ENCODE measurements at places on chromosomes 4 and X.
A peak's percentile ranks its signal among the peaks of the same experiment; 100 is the strongest.

GRCh38 chrX:9770319-9770718 lies 4.7 kb upstream of the GPR143 start:
- no peak for DNase-seq

DNA sequence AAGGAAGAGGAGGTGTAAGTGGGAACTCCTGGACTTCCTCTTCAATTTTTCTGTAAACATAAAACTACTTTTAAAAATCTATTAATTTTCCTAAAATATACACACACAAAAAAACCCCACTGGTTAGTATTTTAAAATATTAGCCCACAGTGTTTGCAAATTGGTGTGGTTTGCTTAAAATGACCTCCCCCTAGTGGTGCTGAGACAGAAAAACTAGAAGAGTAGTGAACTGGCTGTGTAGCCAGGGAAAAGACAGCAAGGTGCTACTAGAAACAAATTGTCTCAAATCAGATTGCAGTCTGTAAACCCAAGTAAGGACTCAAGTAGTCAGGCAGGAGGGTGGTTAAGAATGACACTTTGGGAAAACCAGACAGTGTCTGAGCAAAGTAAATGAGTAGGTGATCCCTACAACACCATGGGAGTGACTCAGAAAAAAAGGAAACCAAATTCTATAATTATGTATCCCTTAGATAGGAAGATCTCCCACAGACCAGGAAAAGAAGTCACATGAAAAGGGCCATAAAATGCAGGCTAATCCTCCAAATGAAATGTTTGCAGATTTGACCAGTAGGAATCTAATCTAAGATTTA lies 26.0 kb downstream of the AMTN start:
- DNase-seq: no peak

DNA sequence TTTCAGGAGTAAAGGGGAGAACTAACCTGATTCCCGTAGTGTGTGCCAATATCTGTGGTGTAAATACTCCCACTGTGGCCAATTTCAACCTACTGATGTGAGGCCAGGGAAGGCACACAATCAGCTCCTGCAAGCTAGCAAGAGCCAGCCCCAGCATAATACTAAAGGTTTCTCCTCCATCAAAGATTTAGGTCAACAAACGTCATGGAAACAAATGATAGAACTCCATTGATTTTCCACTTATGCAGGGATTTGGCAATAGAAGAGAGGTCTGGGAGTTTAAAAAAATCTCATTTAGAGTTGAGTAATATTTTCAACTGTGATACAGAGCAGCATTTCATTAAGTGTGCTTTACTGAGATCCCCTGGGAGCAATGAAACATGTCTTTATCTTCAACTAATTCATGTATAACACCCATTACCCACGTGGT lies 15.8 kb upstream of the VEGFD start:
- no peak for DNase-seq

DNA sequence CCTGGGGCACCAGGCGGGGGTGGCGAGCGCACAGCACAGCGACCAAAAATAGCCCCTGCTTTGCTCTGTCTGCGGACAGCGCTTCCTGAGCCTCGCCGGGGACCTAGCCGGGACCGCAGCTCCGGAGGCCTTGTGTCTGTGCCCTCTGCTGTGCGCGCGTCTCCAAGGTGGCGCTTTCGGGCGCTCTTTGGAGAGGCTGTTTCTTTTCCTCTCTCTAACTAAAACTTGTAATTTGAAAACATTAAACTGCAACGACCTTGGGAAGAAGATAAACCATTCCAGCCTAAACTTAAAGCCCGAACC lies 3.4 kb downstream of the ARX start:
- DNase-seq: no peak

DNA sequence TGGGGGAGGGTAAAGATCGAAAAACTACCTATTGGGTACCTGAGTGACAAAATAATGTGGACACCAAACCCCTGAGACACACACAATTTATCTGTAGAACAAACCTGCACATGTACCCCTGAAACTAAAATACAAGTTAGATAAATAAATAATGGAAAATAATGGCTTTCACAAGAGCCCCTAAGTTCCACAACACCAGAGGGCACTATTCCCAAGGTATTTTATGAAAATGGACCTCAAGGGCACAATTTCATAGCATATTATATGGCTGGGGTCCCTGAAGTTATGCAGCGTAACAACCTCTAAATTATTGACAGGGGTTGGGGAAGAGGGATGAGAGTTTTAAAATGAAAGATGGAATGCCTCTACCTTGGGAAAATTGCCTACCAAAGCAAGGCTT lies 81.3 kb upstream of the TMEM33 start:
- no peak for DNase-seq

- DNase-seq: no peak
Observed at GRCh38 chrX:151821226-151821625, 86.7 kb downstream of the CNGA2 start.

DNA sequence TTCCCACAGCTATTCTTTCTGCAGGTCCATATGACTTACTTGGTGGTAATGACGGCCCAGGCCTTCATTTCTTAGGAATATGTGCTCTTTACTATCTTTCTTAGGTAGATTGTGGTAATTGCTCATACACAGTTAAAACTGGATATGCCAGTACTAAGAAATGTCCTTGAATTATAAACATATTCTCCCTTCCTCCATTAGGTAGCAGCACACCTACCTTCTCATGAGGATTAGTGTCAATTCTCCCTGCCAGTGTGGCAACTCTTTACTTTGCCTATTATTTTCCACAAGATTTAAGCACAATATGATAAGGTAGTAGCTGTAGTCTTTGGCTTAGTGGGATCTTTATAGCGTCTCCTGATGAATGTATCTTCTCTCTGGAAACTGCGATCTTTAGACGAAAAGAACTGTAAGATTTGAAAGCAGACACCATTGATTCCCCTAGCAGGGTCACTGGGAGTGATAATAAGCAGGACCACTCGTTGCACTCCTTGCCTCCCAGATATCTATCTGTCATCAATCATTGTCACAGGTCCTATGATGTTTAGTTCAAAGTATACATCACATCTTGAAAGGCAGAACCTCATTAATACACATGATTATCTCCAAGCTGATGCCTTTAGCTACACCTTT lies 1240.7 kb downstream of the C4orf33 start:
- DNase-seq: no peak

DNA sequence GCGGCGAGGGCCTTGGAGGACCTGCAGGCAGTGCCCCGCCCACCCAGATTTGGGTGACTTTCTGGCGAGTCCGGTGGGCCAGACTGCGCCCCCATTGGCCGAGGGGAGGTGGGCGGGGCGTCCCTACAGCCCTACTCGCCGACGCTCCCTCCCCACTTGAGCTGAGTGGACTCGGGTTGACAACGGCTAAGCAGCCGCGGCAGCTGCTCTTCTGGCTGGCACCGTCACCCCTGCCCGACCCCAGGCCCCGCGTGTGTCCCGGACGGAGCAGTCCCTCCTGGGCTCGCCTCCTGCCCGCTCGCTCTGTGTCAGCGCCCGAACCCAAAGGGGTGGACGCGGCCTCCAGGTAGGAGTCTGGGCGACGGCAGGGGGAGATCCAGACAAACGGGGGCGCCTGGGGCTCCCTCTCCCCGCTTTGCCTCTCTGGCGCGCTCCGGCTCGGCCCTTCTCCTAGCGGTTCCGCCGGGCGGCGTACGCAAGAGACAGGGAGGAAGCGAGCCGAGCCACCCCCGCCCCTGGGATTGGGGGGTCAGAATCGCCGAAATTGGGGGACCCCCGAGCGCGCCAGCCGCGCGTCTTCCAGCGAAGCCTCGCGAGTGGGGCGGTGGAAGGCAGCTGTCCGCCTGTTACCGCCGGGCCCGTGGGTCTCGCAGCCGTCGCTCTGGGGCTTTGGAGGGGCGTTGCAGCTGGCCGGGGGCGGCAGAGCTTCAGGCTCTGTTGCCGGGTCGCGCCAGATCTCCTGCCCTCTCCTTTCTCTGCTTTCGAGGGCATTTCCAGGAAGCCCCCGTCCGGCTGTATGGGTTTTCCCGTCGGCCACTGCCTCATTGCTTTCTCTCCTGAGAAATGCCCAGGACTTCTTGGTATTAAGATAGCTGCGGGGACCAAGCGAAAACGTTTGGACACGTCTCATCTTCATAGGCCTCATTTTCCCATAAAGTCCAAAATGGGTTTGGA lies 46.3 kb downstream of the STARD8 start:
- peak; percentile 80 for DNase-seq

- no peak for DNase-seq
Observed at GRCh38 chr4:102819588-102820365, 7.6 kb downstream of the UBE2D3 start.

GRCh38 chr4:20723019-20723418 lies 22.8 kb downstream of the PACRGL start:
- DNase-seq: no peak

- DNase-seq: no peak
Observed at GRCh38 chrX:134484039-134484438, 24.1 kb downstream of the HPRT1 start.

DNA sequence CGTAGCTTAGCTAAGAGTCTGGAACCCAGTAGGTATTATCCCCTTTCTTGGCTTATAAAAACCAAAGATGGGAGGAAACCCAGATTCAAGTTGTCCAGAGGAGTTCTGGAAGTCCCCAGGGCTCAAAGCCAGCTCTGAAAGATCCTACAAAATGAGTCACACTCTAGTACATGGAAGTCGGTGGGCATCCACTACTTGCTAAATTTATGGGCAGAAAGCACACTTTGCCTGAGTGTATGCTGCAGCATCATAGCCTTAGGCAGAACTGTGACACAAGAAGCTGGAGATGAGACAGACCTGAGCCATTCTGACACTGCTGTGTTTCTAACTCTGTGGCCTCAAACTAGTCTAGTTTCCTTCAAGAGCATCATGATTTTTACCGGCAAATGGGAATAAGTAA lies 429.3 kb downstream of the AFF2 start:
- no peak for DNase-seq

DNA sequence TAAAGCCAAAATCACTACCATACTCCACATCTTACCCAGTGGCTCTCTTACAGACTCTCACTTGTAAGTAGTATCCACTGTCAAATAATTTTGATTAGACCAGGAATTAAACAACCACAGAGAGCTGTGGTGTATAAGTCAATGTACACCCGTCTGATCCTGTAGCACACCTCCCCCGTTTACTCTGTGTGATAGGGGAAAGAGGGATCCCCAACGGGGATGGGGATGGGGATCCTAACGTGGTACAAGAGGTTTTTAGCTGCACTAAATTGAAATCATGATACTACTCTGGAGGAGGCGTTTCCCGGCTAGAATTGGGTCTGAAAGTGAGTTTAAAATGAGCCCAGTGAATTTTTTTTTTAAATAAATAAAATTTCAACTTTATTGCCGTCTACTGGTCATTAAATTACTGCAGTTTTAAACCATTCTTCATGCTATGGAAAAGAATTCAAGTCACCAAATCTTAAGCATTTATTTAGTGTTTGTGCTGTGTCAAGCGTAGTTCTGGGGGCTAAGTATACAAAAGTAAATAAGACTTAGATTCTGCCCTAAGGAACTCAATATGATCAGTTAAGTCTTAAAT lies 76.6 kb downstream of the INTS12 start:
- DNase-seq: no peak

- DNase-seq: no peak
Observed at GRCh38 chr4:120509222-120509621, 413.3 kb downstream of the PRDM5 start.
